Daoy (cell line): ENCODE measurements at places on chromosomes 16 and 17.

DNA sequence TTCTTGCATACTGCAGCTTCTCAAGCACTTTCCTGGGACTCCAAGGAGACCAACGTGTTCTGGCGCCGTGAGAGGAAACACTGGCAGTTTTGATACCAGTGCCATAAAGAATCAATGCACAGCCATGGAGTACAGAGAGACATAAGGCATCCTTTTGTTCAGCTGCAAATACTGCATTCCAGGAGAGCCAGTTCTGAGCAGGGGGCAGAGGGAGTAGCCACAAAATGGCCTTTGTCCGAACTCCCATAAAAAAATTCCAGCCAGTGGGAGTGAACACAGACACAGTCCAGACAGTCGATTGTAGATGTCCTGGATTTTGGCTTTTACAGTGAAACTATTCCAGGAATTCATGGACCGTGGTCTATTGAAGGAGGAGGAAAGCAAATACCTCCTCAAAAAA, 36.2 kb upstream of the TEKT3 start:
- DNase-seq: peak; percentile 7

GRCh38 chr17:872855-873254, 90.7 kb downstream of the MRM3 start:
- no peak for DNase-seq

DNA sequence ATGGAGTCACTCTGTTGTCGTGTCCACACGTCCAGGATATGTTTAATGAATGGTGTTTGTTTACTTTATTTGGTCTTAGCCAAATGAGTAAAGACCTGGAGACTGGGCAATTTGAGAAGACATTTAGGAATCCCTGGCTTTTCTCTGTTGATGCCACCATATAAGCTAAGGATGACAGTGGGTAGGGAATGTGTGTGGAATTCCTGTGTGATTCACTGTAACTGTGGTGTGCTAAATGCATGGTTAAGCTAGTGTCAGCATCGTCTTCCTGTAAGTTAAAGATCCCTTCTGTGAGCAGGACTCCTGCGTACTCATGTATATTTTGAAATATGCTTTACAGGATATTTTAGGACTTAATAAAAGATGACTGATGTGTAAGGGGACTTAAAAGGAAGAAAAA, 26.4 kb downstream of the GOSR1 start:
- no peak for DNase-seq

- DNase-seq: no peak
Measured at GRCh38 chr17:77269696-77270681, 129.2 kb downstream of the SEC14L1 start.

- peak; percentile 17 for DNase-seq
Measured at GRCh38 chr17:681738-682529, 32.7 kb downstream of the VPS53 start.

- peak; percentile 85 for DNase-seq
Measured at GRCh38 chr17:40025991-40026815, 11.0 kb downstream of the CSF3 start.

DNA sequence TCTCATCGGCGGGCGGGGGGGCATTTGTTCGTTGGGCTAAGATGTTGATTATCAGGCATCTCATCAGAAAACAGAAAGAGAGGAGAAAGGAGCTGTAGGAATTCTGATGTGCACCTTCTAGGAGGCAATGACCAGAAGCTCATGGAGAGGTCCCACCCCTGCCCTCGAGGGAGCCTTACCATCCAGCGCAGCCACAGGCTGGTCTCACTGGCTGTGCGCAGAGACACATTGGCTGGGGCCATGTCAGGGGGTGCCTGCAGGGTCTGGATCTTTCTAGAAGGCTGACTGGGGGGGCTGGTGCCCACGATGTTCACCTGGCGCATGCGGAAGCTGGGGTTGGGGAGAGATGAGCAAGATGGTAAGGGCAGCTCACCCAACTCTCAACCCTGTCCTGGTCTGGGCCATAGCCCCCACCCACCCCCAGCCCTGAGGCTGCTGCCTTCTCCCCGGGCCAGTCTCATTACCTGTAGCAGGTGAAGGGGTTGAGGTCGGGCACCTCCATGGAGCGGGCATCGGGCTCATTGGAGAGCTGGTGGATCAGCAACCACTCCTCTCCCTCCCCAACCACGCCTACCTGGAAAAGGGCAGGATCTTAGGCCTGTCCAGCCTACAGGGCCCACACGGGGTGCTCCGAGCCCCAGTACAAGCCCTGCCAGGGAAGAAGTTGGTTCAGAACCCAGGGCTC, 86.2 kb upstream of the CDC42EP4 start:
- DNase-seq: no peak

DNA sequence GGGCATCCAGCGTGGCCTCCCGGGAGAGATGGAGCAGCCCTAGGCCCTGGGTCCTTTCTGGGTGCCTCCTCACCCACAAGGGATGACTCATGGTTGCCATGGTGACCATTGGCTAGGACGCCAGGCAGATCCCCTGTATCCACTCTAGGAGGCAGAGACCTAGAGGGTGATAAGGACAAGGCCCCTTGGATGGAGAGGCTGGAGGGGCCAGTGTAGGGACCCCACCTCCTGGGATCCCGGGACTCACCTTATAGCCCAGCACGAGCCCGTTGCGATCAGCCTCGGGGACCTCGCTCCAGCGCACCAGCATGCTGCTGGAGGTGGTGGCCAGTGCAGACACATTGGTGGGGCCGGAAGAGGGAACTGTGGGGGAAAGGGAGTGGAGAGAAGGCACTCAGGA, 82.2 kb upstream of the CDC42EP4 start:
- peak; percentile 79 for DNase-seq
